ENCODE measurements at places on chromosomes 2 and 18. TPM values are rescaled to one million over a fixed set of nuclear protein-coding genes. Genes with fewer than 3 reads are reported as not detected.

CNDP1 gene
- not detected for total RNA-seq

HOXD9 gene
- 7.6 TPM for total RNA-seq

CD8B2 gene
- total RNA-seq: not detected

FIGN gene
- total RNA-seq: 4.7 TPM

C2orf81 gene
- total RNA-seq: 0.34 TPM

SNED1 gene
- total RNA-seq: 41.3 TPM

NT5DC4 gene
- total RNA-seq: not detected

CD8B gene
- not detected for total RNA-seq

RAD51AP2 gene
- total RNA-seq: not detected

MROH2A gene
- total RNA-seq: not detected

VSNL1 gene
- not detected for total RNA-seq

FBLN7 gene
- 5.8 TPM for total RNA-seq

ADNP2 gene
- 15.5 TPM for total RNA-seq

MGAT4A gene
- total RNA-seq: 60.4 TPM
